ENCODE measurements at places on chromosomes 12 and 14. TPM values are rescaled to one million over a fixed set of nuclear protein-coding genes. Genes with fewer than 3 reads are reported as not detected.

GPX2 gene
- total RNA-seq: not detected

DNA sequence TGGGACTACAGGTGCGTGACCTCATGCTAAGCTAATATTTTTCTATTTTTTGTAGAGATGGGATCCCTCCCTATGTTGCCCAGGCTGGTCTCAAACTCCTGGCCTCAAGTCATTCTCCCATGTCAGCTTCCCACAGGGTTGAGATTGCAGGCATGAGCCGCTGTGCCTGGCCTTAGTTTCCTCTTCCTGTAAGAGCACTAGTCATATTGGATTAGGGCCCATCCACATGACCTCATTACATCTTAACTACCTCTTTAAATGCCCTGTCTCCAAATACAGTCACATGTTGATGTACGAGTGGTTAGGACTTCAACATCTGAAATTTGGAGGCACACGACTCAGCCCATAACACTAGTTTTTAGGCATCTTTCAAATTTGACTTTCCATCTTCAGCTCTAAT is 72.2 kb upstream of the RASSF3 start:
- no peak for DNase-seq

RHEBL1 gene
- 3.2 TPM for total RNA-seq

OR11H12 gene
- total RNA-seq: not detected

- no peak for DNase-seq
Measured at GRCh38 chr14:31479027-31479426, 8.8 kb downstream of the GPR33 start.

GRCh38 chr12:24561411-24561871 is 387.5 kb downstream of the BCAT1 start:
- no peak for DNase-seq

GRCh38 chr14:94343238-94344005 is 20.3 kb upstream of the SERPINA6 start:
- no peak for DNase-seq

DNA sequence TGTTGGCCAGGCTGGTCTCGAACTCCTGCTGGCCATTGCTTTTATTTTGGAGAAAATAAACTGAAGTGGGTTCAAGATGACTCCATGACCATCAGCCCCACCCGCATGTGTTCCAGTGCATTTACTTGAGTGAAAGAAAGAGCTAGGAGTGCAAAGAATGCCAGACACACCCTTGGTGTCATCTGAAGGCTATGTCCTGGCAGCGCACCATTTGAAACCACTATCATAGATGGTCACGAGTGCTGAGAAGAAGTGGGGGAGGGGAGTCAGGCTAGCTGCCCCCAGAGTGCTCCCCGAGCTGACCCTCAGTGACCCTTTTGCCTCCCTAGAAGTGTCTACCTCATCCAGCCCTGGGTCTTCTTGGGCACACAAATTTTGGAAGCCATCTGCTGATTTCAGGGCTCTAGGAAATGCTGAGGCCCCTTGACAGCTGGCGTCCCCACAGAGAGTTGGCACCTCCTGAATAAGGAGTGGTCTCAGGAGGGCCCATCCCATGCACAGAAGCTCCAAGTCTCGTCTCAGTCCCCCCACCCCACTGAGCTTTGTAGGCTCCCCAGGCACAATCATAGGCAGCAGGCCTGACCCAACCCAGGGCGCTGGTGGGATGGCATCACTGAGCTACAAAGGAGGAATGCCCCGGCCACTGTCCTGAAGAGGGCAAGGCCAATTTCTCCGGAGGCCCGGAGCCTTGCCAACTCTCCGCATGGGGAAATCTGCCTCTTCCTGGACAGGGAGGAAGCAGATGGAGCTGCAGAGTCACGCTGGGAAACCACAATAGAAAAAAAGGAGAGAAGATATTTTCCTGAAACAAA is 28.0 kb downstream of the PXN start:
- no peak for DNase-seq

GRCh38 chr12:118553856-118554504 is 177.6 kb downstream of the SUDS3 start:
- DNase-seq: no peak

GRCh38 chr12:108254517-108255251 is 84.4 kb downstream of the CMKLR1 start:
- DNase-seq: no peak

- no peak for DNase-seq
Measured at GRCh38 chr14:31954991-31955390, 122.1 kb upstream of the ARHGAP5 start.

- no peak for DNase-seq
Measured at GRCh38 chr12:117485984-117486839, 124.8 kb upstream of the NOS1 start.

Data from endothelial cell (in vitro differentiated cells).